ENCODE measurements at places on chromosomes 2 and 18.
A peak's percentile ranks its signal among the peaks of the same experiment; 100 is the strongest.

GRCh38 chr2:18961991-18962421 lies 372.6 kb upstream of the NT5C1B start:
- no peak for DNase-seq

DNA sequence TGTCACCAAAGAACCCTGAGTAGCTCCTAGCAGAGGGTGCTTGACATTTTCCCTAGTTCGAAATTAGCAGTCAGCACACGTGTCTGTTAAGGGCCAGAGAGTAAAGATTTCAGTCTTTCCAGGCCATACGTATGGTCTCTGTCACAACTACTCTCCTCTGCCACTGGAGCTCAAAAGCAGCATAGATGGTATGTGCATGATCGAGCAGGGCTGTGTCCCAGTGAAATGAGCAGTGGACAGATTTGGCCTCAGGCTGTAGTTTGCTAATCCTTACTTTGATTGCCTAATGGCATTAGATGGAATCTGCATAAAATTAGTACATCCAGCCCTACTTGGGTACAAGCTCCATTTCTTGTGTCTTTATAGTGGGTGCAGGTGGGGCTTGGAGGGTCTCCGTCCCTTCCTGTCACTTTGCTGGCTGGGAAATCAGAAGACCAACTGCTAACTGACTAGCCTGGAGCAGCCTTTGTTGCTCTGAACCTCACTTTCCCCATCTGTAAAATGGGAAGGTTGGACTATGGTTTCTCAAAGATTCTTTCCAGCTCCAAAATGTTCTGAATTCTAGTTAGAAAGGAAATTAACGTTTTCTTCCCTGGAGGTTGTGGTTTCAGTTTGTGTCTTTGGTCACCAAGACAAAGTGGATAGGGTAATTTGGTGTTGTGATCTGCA lies 108.5 kb downstream of the GLI2 start:
- no peak for DNase-seq

GRCh38 chr18:55419947-55420664 lies 167.9 kb downstream of the TCF4 start:
- DNase-seq: no peak

GRCh38 chr2:128950758-128951157 lies 632.1 kb upstream of the HS6ST1 start:
- no peak for DNase-seq

- no peak for DNase-seq
Observed at GRCh38 chr18:36772241-36772723, 56.5 kb downstream of the TPGS2 start.

- peak; percentile 37 for DNase-seq
Observed at GRCh38 chr2:113861740-113862139, 28.1 kb upstream of the ACTR3 start.

DNA sequence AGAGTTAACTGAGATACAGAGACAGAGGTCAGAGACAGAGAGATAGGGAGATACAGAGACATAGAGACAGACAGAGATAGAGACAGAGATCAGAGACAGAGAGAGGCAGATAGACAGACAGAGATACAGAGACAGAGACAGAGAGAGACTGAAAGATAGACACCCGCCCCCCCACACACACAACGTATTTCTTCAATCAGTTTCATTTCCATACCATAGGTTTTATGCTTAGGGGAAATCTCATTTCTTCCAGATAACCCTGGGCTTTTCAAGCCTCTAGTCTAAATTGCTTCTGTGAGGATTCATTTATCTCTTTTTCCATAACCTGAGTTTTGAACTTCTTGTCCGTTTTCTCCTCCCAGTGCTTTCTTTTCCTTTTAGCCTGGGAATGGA lies 94.6 kb downstream of the CD8B2 start:
- DNase-seq: no peak

- DNase-seq: no peak
Observed at GRCh38 chr2:192007581-192008228, 160.8 kb upstream of the CAVIN2 start.

DNA sequence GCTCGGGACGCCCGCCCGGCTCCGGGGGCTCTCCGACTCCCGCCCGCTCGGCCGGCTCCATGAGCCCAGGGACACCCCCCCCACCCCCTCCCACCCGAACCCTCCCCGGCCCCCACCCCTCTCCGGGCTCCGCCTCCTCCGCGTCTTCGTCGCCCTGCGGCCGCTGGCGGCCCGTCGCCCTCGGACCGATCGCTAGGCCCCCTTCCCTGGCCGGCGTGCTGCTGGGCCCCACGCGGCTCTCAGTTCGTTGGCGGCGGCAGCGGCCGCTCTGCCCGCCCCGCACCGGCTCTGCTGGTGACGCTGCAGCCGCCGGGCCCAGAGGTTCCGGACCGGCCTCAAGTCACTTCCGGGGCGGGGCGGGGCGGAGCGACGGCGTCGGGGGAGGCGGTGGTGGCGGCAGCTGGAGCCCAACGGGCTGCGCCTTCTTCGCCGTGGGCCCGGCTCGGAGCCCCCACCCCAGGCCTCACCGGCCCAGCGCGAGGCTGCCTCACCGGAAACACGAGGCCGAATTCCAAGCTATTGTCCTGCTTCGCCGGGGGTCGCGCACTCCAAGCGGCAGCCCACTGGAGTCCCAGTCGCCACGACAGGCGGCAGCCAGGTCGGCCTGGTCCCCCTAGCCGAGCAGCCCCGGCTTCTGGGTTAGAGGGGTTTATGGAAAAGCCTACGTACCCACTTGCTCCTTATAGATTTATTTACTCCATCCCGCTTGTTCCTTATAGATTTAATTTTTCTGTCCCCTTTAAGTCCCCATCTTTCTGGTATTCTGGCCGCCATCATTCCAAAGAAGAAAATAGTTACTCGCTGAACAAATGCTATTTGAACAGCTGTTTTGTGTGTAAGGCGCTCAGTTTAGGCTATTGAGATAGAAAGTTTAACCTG lies at the start of gene PSME4:
TSS of gene PSME4 (minus strand) at position 270 of the 879 bp plus-strand sequence. CDS start at position 61, 209 bp downstream.
- DNase-seq: peak; percentile 93

GRCh38 chr2:79511320-79511951 lies 1.4 kb upstream of the CTNNA2 start:
- no peak for DNase-seq

- no peak for DNase-seq
Observed at GRCh38 chr2:65416945-65417344, 15.5 kb downstream of the SPRED2 start.

DNA sequence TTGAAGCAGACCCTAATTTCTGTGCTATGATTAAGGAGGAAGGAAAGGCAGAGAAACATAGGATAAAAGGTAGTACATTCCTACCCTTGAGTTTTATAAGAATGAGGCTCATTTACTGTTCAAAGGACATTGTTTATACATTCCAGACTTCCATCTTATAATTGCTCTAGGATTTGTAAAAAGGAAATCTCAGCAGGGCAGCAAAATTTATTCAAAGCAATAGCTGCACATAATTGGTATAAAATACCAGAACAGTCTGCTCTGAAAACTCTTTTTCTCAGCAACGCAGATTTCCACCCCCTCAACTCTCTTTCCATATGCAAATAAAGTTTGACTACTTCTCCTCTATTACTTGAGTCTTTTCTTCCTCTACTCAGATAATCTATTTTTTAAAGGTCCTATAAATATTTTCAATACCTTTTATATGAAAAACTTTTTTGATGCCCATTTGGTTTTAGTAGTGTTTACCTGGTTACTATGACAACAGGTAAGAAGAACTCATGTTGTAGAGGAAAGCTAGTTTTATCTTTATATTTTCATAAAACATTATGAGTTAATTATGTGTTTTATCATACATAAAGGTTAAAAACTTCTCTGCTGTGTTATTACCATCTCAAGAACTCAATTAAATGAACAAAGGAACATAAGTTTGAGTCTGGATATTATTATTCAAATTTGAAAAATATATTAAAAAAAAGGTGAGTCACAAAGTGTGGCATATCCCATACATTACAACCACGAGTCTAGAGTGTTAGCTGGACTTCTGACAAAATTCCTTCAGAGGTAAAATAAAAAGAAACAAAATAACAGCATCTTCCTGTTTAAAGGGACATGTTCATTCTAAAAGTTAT lies 19.9 kb downstream of the RBMS1 start:
- no peak for DNase-seq

- no peak for DNase-seq
Observed at GRCh38 chr18:70398076-70398475, 109.2 kb downstream of the SOCS6 start.

- no peak for DNase-seq
Observed at GRCh38 chr18:3192286-3192685, 27.5 kb downstream of the MYOM1 start.

GRCh38 chr2:236565879-236566402 lies 3.7 kb upstream of the ACKR3 start:
- DNase-seq: no peak

GRCh38 chr2:34416856-34417255 lies 817.8 kb upstream of the FAM98A start:
- DNase-seq: no peak

GRCh38 chr2:161237392-161238264 lies 70.6 kb upstream of the PSMD14 start:
- DNase-seq: peak; percentile 60

DNA sequence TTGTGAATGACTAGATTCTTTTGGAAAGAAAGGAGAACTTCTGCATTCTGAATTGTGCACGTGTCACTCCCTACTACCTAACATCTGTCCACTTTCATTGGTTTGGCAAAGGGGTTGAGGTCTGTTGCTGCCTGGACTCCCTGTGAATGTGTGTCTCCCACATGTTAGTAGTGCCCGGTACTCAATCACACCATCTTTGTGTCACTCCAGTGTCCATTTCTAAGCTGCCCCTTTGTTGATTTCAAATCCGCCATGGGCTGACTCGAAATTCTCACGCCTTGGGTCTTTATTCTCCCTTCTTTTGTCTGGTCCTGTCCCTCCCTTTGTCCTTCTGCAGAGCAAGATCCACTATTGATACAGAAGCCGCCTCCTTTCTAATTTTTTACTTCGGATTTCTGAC lies 7.5 kb downstream of the DPYSL5 start:
- no peak for DNase-seq

DNA sequence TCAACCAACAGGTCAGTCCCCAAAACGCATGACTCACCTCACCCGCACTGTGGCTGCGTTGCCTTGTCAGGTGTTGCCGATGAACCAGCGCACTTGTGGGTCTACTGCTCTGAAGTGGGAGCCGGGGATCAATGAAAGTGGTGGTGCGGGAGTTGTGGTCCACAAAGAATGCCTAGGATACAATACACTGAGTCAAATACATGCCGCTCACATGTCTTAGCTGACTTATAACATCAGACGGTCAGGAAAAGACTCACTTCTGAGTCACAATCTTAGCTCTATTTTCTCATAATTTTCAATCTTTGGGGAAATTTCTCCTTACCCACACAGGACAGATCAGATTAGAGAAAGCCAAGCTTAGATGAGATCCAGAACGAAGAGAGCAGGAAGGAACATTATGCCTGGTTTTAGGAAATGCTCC lies 107.1 kb upstream of the STK17B start:
- DNase-seq: no peak

GRCh38 chr2:237667893-237668292 lies 40.5 kb downstream of the LRRFIP1 start:
- no peak for DNase-seq

GRCh38 chr2:128279786-128280157 lies 38.9 kb downstream of the HS6ST1 start:
- no peak for DNase-seq

DNA sequence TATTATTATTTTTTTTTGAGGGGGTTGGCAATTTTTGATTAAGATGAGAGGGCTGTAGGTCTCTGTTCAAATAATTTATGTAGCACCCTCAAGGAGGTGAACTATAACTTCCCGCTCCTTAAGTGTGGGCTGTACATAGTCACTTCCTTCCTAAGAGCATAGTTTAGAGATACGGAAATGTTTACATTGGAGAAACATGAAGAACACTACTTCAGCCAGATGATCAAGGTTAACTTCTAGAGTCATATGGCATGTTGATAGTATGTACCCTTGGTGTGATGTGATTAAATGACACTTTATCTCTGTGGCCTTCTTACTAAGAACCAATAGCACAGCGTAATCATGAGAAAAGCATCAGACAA lies 93.7 kb downstream of the MIB1 start:
- no peak for DNase-seq

DNA sequence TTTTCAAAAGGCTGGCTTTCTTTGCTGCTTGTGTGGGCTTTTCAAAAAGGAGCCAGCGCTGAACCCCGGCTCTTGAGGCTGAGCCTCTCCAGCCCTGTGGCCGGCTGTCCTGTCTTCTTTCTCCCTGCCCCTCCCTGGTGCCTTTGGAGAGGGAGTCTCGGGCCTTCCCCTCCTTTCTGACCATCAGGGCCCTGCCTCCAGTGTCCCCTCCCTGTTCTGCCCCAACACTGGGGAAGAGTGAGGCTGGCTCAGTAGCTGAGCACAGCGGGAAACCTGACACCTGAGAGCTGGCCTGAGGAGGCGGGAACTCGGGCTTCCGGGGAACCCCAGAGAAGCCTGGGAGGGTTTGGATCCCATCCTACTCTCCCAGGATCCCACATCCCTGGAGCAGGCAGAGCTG lies 232.1 kb downstream of the LOXHD1 start:
- no peak for DNase-seq

- no peak for DNase-seq
Observed at GRCh38 chr2:64514008-64514407, 10.1 kb upstream of the AFTPH start.

- no peak for DNase-seq
Observed at GRCh38 chr2:100228415-100228814, 86.0 kb upstream of the AFF3 start.

DNA sequence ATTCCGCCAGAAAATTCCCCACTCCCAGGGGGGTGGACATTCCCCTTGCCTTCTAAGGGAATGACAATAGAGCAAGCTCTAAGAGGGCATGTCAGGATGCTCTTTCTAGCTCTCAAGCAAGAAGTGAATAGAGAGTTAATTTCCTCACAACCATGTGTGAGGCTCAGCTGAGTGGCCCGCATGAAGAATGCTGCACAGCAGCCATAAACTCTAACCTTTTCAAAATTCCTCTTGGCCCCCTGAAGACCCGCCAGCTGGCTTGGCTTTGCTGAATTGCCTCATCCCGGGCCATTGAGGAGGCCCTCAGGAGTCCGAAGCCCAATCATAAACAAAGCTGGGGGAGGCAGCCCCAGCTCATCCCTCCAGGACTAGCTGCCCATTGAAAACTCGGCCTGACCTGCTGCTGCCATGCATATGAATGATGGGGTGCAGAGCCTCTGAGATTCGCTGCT lies 38.2 kb downstream of the NRP2 start:
- no peak for DNase-seq

- peak; percentile 79 for DNase-seq
Observed at GRCh38 chr18:58862851-58863538, 1.7 kb upstream of the ZNF532 start.

- no peak for DNase-seq
Observed at GRCh38 chr18:54357082-54357659, 487 bp downstream of the STARD6 start.

- no peak for DNase-seq
Observed at GRCh38 chr18:24516261-24516660, 55.8 kb downstream of the HRH4 start.

GRCh38 chr2:173175222-173175621 lies 99.6 kb downstream of the MAP3K20 start:
- DNase-seq: no peak

- no peak for DNase-seq
Observed at GRCh38 chr18:48126240-48126639, 195.8 kb upstream of the SMAD2 start.

DNA sequence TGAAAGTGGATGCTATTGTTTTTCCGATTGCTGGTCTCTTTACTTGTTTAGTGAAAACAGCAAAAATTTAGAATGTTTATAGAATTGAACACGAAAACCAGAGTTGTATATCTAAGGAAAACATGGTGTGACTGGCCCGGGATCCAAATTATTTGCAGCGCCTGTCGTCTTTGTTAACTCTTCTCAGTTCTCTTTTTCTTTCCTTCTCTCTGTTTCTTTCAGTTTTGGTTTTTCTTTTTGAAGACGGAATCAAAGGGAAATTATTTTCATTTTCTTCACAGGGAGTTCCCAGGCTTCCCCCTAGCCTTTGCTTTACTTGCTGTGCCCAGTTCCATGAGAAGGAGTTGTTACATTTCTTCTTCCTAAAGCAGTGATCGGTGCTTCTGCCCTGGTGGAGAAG lies 76.0 kb downstream of the AGAP1 start:
- DNase-seq: no peak
